ENCODE measurements at places on chromosomes 1 and 21.

GRCh38 chr1:29655945-29656850 lies 419.9 kb downstream of the PTPRU start:
- DNase-seq, result no peak

- no peak for DNase-seq
These were observed 2.1 kb upstream of the CD58 start for GRCh38 chr1:116572771-116573430.

GRCh38 chr1:75010547-75010946 lies 123.6 kb upstream of the LHX8 start:
- no peak for DNase-seq

DNA sequence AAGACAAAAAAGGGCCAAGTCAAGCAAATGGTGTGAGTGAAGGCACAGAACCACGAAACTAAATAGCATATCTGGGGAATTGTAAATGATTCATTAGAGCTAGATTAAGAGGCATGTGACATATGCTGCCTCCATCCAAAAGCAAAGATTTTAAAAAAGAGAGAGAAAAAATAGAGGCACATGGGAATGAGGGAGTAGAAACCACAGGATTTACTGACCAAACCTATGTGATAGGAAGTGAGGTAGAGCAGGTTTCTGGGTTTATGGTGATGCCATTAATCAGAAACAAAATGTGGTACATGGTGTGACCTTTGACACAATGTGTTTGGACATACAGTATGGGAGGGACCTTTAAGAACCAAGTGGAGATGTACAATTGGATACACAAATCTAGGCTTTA lies 13.6 kb downstream of the C1orf52 start:
- no peak for DNase-seq

GRCh38 chr1:162141281-162142054 lies 72.0 kb downstream of the NOS1AP start:
- DNase-seq, result peak; percentile 65

DNA sequence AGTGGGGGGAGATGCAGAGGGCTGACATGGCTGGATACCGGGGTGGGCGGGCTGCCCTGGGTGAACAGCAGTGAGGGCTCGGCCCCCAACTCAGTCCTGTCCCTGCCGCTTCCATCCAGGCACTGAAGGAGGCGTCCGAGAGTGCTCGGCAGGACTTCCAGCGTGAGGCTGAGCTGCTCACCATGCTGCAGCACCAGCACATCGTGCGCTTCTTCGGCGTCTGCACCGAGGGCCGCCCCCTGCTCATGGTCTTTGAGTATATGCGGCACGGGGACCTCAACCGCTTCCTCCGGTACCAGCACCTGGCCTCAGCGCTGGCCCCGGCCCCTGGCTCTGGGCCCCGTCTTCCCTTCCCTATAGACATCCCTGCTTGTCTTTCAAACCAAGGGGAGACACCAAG lies 15.6 kb downstream of the NTRK1 start:
- no peak for DNase-seq

DNA sequence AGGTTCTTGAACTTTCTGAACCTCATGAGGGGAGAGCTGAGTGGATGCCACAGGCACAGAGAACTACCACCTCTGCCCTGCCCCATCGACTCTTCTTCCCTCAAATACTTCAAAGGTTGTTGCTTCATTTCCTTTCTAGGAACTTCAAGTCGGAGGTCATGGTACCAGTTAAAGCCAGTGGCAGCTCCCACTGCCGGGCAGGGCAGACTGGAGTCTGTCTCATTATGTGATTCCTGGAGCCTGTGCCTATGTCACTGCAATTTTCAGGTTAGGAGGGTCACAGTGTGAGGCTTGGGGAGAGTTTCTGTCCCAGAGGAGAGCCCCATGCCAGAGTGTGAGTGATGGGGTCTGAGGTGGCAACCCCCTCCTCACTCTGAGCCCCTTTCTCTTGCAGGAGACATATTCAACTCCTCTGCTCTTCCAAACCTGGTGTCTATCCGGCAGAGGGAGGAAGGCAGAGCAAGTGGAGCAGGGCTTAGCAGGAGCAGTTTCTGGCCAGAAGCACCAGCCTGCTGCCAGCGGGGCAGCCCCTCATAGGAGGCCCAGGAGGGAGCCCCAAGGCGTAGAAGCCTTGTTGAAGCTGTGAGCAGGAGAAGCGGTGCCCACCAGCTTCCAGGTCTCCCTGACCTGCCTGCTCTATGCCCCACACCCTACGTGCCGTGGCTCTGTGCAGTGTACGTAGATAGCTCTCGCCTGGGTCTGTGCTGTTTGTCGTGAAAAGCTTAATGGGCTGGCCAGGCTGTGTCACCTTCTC lies 29.3 kb downstream of the CAMK1G start:
- no peak for DNase-seq

DNA sequence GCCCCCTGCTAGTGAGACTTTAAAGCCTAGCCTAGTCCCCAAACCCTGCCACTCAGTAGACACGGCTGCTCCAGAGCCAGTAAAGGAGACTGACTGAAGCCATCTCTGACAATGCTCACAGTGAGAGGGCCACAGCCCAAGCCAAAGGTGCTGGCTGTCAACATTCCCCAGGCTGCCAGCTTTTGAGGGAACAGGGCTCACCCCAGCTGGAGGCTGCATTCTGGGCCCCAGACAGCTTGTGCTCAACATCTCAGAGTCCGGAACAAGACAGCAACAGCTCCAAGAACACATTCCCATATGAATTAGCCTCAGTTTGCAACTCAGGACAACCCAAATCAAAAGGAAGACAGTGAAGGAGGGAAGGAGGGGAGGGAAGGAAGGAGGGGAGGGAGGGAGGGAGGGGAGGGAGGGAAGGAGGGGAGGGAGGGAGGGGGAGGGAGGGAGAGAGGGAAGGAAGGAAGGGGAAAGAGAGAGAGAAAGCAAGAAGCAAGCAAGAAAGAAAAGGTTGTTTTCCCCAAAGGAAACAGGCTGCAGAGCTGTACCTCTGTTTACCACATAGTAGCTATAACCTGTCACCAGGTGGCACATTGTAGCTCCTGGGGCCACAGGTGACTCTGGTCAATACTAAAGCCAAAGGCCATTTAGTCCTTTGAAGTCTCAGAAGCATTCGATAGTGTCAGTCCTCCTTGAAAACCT lies 5.4 kb downstream of the ARTN start:
- DNase-seq, result no peak

DNA sequence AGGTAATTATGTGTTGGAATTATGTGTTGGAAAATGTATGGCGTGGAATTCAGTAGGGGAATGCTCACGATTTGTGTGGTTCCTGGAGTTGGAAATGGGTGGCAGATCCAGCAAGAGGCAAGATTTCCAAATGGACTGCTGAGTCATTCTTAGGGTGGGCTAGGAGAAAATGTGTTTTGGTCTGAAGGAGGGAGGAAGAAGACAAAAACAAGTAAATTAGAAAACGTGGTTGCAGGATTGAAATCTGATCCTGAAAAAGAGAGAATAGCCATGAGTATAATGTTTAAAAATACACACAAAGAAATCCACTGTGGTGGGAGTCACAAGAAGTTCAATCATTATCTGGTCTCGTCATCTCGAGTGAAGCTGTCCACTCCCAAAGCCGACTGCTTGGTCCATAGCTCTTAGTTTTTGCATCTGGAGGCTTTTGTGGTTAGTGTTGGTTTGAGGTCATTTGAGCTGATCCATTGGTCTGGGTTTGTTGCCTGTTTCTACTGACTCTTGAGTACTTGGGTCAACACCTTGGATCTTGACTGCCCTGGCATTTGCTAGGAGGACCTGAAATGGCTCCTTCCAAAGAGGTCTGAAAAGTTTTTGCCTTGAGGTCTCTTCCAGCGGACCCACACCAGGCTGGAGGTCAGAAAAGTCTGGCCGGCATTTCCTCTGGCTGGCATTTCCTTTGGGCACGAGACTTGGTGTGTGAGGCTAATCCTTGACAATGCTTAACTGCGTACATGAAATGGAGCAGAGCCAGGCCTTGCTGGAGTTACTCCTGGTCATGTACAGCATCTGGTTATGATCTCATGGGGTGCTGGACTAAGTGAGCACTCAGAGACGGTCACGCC lies 9.2 kb downstream of the MX2 start:
- peak; percentile 50 for DNase-seq

- DNase-seq, result no peak
These were observed 5.2 kb downstream of the SOX13 start for GRCh38 chr1:204077979-204078696.

- no peak for DNase-seq
These were observed 78.4 kb upstream of the ERRFI1 start for GRCh38 chr1:8104278-8105236.

DNA sequence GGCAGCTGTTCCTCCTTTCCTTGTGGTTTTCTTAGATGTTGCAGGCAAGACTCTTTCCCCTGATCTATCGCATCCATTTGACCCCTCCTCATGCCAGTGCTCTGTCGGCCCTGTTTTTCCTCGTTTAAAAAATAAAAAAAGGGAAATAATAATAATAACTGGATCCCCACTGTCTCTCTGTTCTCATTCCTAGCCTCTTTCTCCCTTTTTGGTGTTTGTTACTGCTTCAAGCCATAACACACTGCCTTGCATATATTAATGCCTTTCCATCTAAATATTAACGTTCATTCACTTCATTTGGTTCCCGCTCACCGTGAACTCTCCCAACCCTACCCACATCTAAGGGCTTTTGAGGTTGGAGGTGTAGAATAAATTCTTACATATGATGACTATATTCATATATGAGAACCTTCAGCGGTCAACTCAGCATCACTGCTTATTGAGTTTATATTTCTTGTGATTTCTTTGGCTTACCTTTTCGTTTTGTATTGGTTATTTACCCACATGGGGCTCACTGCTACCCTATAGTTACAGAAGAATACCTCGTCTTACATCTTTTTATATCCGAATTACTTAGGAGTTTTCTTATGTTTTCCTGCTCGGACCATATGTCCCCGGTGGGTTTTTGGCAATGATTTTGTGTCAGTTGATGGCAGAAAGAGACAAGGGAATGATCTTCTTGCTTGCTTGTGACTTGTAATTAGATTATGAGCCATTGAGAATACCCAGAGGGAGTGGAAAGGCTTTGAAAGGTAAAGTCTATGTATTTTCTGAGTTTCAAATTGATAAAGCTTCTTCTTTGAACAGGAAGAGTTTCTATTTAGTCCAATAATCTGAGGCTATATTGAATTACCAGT lies 805 bp downstream of the ATG4C start:
- DNase-seq, result no peak

- DNase-seq, result no peak
These were observed 4.6 kb upstream of the PRDM16 start for GRCh38 chr1:3064296-3064850.

- no peak for DNase-seq
These were observed 627 bp upstream of the DLGAP3 start for GRCh38 chr1:34929853-34930701.

GRCh38 chr1:153816283-153816889 lies 41.2 kb downstream of the SLC27A3 start:
- no peak for DNase-seq

- no peak for DNase-seq
These were observed 106.6 kb upstream of the ACTRT2 start for GRCh38 chr1:2914702-2915101.

DNA sequence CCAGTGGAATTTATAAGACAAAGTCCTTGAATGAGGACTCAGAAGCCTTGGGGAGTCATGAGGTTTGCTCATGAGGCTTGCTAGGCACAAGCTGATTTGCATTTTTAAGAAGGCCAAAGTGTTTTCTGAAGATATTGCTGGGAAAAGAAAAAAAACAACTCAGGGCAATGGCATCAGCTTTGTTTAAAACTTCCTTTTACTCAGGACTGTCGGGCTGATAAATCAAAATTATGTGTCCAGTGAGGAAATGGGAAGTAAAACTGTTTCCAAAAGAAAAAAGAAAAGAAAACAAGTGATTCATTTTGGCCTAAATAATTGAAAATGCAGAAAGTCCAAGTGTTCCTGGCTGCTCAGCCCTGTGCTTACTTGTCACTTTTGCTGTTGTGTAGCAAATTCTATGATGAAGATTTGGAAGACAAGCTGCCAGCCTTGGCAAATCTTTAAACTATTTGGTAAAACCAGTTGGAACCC lies 282.4 kb downstream of the HLX start:
- peak; percentile 26 for DNase-seq

DNA sequence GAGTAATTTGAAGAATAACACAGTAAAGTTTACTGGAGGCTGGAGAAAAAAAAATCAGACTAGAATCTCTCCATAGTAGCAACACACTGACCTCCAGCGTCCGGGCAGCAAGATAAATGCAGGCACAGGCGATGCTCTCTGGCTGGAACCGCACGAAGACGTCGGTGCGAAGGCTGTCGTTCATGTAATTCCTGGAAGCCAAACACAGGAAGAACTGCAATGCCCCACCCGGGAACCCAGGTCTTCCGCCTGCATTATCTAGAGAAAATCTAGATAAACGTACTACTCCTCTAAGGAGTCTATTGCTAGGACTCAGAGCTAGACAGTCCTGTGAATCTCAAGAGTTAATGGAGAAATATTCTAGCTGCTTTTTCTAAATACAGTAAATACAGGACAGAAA lies 8.5 kb downstream of the CCNL2 start:
- no peak for DNase-seq

- no peak for DNase-seq
These were observed 18.4 kb downstream of the SLAMF6 start for GRCh38 chr1:160504651-160505050.

- DNase-seq, result no peak
These were observed 42.6 kb upstream of the SRRM1 start for GRCh38 chr1:24600551-24600950.

DNA sequence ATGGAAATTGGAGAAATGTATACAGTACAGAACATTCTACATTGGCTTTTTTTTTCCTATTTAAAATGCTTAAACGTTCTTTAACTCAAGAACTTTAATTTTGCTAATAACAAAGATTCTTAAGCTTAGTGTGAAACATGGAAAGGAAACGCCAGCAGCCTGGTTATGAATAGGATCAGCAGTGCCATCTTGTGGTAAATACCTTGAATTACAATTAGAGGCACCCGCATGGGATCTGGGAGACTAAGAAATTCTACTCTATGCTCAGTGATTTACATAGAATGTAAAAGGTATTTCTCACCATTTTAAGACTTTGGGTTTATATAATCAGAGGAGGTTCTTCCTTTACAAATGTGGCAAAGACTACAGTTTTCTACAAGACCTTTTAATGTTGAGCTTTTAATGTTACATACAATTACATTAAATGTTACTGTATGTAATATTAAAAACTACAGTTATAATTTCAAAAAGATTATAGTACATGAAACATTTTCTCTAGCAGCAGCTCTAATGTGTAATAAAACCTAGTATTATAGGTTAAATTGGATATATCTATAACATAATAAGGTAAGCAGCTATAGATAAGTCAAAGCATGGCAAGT lies 32.1 kb upstream of the APOBEC4 start:
- DNase-seq, result peak; percentile 76

DNA sequence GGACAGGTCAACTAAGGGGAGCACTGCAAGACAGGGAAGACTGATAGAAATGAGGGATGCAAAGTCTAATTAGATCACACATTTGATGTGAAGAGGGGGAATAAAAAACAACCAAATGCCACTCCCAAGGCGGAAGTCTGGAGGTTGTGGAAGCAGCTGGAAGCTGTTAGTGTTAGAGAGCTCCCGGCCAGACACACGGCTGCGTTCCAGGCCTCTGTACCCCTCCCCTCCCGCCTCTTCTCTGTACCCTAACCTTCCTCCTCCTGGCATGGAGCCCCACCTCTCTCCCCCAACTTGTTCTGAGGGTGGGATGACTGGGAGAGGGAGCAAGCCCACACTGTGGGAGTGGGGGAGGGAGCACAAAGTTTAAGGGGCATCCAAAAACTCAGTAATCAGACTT lies 67.0 kb downstream of the PLEKHA6 start:
- DNase-seq, result no peak

GRCh38 chr1:151273924-151274466 lies 8.1 kb upstream of the ZNF687 start:
- DNase-seq, result peak; percentile 0

GRCh38 chr1:13494025-13494424 lies 19.8 kb downstream of the LRRC38 start:
- DNase-seq, result no peak

Data from AG20443 (cell line).